Motor neuron (in vitro differentiated cells): ENCODE measurements at places on chromosomes 1 and 21. TPM values are rescaled to one million over a fixed set of nuclear protein-coding genes. Genes with fewer than 3 reads are reported as not detected.

Gene TFF2
- total RNA-seq: not detected in 2 replicates

Gene CACNA1E
- total RNA-seq: 0.27 and 0.66 TPM in 2 replicates

Gene F13B
- not detected in 2 replicates for total RNA-seq

Gene ANGEL2
- total RNA-seq: 37.7 and 38.4 TPM in 2 replicates

Gene GPR37L1
- 0.45 and 0.94 TPM in 2 replicates for total RNA-seq

Gene LEFTY2
- total RNA-seq: 0.21 TPM in 1 of 2 replicates, not detected in the other

Gene TRIM67
- total RNA-seq: 0.18 and 0.96 TPM in 2 replicates

Gene CLCNKB
- total RNA-seq: not detected in 2 replicates

Gene EXO1
- 28.7 and 29.6 TPM in 2 replicates for total RNA-seq

Gene BTBD19
- total RNA-seq: 8.7 and 9.3 TPM in 2 replicates

Gene LRRC8D
- total RNA-seq: 66.4 and 69.1 TPM in 2 replicates

Gene LRIF1
- 25.2 and 27.0 TPM in 2 replicates for total RNA-seq

Gene OR11L1
- 0.26 TPM in 1 of 2 replicates, not detected in the other for total RNA-seq

Gene CRP
- 0.27 and 0.57 TPM in 2 replicates for total RNA-seq

Gene TAL1
- 0.38 and 2.8 TPM in 2 replicates for total RNA-seq

Gene GUCA2A
- not detected in 2 replicates for total RNA-seq

Gene ST6GALNAC5
- 15.2 and 15.4 TPM in 2 replicates for total RNA-seq

Gene CIART
- total RNA-seq: 11.6 and 14.2 TPM in 2 replicates

Gene SYT11
- total RNA-seq: 2.5 and 2.6 TPM in 2 replicates

Gene DPT
- total RNA-seq: 11.6 and 11.9 TPM in 2 replicates

Gene KIF2C
- total RNA-seq: 2.2 and 2.4 TPM in 2 replicates

Gene KCNC4
- 1.9 and 2.0 TPM in 2 replicates for total RNA-seq

Gene CYP4X1
- total RNA-seq: 4.2 and 5.2 TPM in 2 replicates

Gene ZNF670
- total RNA-seq: 11.6 and 13.4 TPM in 2 replicates

Gene IFNLR1
- 1.4 and 2.1 TPM in 2 replicates for total RNA-seq

Gene CD247
- 1.0 and 1.1 TPM in 2 replicates for total RNA-seq

Gene RHOU
- 25.1 and 27.3 TPM in 2 replicates for total RNA-seq

Gene PLPPR5
- total RNA-seq: 11.2 and 11.3 TPM in 2 replicates

Gene C4BPA
- total RNA-seq: not detected in 2 replicates

Gene F11R
- total RNA-seq: 3.6 and 3.9 TPM in 2 replicates

Gene BACE2
- 2.9 and 3.9 TPM in 2 replicates for total RNA-seq

Gene RIMS3
- total RNA-seq: 57.8 and 58.5 TPM in 2 replicates

Gene FCGR2B
- 0.37 and 0.47 TPM in 2 replicates for total RNA-seq

Gene GPATCH2
- 19.5 and 28.6 TPM in 2 replicates for total RNA-seq

Gene CFHR5
- total RNA-seq: not detected in 2 replicates

Gene ABCG1
- total RNA-seq: 0.36 and 1.0 TPM in 2 replicates

Gene C1orf115
- total RNA-seq: 1.8 and 1.9 TPM in 2 replicates

Gene ALDH4A1
- total RNA-seq: 3.0 and 3.8 TPM in 2 replicates

Gene PGLYRP3
- total RNA-seq: not detected in 2 replicates

Gene HIVEP3
- total RNA-seq: 4.4 and 5.0 TPM in 2 replicates

Gene KIF26B
- 0.86 and 1.8 TPM in 2 replicates for total RNA-seq
